Left cardiac atrium (tissue), 4 donors: ENCODE measurements at places on chromosomes 6 and 20. TPM values are rescaled to one million over a fixed set of nuclear protein-coding genes. Genes with fewer than 3 reads are reported as not detected.

Gene CLPSL1
- total RNA-seq, result not detected

Gene C6orf163
- total RNA-seq, result 2.4 TPM

- no peak for DNase-seq
Observed at GRCh38 chr6:29619578-29620160, 13.3 kb downstream of the GABBR1 start.

GRCh38 chr20:44884907-44885391 is 556 bp upstream of the YWHAB start:
- DNase-seq, result no peak

DNA sequence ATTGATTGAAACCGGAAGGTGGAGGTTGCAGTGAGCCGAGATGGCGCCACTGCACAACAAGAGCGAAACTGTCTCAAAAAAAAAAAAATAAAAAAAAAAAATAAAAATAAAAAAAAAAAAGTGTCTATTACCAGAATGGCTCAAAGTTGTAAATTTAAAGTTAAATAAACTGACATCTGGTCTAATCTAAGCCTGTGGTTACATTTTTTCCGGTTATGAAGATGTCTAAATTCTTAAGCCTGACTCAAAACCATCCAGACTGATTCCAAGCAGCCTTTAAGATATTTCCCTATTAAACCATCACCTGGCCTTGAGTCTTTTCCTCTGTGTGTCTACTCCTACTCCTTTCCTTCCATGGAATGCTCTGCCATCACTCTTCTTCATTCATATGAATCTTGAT is 371.7 kb upstream of the RUNX2 start:
- DNase-seq, result no peak

DNA sequence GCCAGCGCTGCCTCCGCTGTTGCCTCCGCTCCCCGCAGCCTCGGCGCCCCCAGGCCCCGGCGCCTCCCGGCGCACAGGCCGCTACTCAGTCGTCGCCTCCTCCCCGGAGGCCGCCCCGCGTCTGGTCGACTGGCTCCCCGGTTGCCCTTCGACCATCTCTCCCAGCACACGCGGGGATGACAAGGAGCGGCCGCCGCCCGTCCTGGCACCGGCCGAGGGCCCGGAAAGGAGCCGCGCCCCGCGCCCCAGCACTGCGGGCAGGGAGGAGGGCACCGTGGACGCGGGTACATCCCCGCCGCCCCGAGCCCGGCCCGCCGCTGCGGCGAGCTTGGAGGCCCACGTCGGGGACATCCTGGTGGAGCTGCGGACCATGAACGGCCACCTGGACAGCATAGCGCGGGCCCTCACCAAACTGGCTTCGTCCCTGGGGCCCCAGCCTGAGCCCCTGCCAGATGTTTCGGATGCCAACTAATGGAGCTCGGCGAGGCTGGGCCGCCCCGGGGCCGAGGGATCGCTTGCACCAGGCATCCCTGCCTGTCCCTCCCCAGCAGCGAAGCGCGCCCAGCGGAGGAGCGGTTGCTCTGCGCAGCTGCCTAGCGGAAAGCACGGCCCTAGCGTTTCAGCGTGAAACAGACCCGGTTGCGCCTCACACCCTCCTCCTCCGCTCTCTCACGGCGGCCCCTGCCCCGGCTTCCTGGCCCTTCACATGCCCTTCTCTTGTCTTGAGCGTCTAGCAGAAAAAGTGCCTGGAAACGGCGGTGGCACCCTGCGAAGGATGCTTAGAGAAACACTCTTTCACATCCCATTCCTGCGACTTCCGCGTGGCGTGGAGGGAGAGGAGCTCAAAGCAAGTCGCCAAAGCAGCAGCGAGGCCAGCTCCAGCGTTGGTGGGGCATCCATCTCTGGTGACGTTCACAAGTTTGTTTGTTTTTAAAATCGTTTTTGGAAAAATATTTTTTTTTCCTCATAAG is 285.8 kb upstream of the SUPT3H start:
- no peak for DNase-seq

GRCh38 chr6:35406711-35407485 is 45.2 kb upstream of the FANCE start:
- DNase-seq, result no peak

DNA sequence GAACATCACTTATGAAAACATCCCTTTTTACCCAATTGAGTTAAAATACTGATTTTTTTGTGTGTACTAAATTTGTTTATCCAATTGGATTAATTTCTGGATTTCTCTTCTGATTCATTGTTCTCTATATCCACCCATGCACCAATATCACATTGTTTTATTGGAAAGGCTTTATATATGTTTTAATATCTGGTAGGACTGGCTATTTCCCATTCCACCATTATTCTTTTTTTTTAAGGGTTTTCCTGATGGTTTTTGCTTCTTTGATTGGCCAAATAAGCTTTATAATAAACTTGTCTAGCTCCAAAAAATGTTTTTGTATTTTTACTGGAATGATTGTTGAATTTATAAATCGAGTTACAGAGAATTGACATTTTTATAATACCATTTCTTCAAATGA is 59.4 kb upstream of the DOK5 start:
- DNase-seq, result no peak
